PC-3 (cell line): ENCODE measurements at places on chromosomes 3 and 15.

- no peak for DNase-seq
These were observed 732.7 kb downstream of the PDCD6IP start for GRCh38 chr3:34531156-34531555.

DNA sequence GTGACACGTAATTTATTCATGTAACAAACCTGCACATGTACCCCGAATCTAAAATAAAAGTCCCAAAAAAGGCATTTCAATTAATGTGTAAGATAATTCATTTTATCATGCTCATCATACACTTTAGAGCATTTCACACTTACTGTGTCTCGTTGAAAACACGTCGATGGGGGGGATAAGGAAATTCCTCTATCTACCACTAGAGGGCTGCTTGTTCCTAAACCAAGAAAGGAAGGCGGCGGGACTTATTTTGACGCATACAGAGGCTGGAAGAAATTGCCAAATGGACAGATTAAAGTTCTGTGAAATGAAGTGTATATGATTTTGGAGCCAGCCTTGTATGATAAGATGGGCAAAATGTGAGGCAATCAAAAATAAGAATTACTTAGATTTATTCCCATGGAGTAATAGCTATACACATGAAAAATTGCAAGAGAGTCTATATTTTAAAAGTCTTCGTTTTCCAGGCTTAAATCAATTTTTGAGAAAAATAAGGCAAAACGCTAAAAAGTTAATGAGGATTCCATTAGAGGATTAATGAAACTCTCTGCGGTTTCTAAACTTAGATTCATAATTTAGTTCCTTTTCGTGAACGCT lies 346.8 kb downstream of the CNTN3 start:
- DNase-seq, result peak; percentile 52

DNA sequence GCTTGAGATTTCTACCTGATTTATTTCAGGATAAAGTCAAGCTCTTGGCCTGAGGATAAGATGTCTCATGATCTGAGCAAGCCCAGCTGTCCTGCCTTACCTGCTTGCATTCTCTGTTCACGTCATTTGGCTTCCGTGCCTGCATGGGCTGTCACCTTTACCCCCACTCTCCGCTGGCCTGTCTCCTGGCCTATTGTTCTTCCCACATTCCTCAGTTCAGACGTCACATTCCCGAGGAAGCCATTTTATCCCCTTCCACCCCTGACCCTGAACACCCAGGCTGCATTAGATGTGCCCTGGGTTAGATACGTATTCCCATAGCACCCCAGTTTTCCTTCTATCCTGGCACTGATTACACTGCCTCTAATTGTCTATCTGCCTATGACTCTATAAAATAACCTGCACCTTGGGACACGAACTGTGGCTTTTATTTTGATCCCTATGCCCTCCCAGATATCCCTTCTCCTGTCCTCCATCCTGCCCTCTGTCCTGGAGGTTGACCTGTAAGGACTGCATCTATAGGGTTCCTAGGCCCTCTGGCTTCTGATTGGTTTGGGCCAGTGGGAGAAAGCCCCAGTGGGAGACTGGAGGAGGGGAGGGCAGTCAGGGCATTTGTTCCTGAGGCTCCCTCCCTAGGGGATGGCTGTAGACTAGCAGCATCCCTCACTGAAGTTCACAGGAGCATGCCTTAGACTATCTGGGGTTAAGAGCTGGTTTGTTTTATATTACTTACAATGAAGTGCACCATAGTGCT lies 19.2 kb upstream of the UBE2Q2 start:
- peak; percentile 62 for DNase-seq

- DNase-seq, result peak; percentile 42
These were observed 567 bp downstream of the TOP2B start for GRCh38 chr3:25663869-25664811.

GRCh38 chr15:91465696-91466095 lies 365.6 kb downstream of the SV2B start:
- DNase-seq, result no peak

DNA sequence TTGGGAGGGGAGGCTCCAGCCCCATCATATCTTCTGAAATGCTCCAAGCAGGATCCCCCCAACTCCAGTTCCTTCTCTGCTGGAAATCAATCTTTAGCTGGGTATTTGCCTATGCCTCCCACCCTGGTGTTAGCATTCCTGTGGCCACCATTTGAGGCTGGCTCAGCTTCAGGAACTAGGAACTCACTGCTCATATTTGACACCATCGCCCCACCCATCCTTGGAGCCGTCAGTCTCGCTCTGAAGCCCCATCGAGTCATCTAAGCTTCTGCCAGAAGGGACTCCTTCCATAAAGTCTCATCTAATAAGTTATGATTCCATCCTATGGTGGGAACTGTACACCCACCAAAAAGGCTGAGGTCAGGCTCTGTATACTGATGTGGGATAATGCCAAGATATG lies 26.4 kb downstream of the PRKCD start:
- DNase-seq, result peak; percentile 34

GRCh38 chr3:191306428-191306827 lies 22.8 kb upstream of the CCDC50 start:
- no peak for DNase-seq

DNA sequence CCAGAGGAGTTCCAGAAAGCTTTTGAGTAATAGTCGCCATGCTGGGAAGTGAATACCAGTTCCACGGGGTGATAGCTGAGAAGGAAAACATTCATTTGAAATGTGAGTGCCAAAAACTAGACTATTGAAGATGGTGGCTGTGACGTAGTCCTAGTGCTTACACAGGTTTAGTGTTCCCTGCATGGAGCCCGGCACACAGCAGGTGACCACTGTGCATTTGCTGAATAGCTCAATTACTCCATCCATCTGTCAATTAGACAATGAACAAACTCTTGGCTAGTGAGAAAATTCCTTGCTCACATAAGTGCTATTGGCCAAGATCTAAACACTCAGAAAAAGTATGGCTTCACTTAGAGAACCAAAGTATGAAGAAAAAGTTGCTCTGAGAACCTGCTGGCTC lies 448.1 kb upstream of the WNT5A start:
- no peak for DNase-seq

DNA sequence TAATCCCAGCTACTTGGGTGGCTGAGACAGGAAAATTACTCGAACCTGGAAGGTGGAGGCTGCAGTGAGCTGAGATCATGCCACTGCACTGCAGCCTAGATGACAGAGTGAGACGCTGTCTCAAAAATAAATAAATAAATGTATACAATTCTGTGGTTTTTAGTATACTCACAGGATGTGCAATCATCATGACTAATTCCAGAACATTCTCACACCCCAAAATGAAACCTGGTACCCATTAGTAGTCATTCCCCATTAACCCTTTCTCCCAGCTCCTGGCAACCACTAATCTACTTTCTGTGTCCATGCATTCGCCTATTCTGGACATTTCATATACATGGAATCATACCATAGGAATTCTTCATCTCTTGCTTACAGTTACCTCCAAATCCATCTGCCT lies 44.5 kb downstream of the LRRFIP2 start:
- DNase-seq, result peak; percentile 57

GRCh38 chr3:30642849-30643361 lies 36.5 kb downstream of the TGFBR2 start:
- DNase-seq, result no peak

GRCh38 chr3:149879872-149880271 lies 66.9 kb downstream of the RNF13 start:
- peak; percentile 74 for DNase-seq

- DNase-seq, result peak; percentile 76
These were observed at the start of gene ACTR8 for GRCh38 chr3:53881691-53882593. Gene ACTR8, minus strand, starts transcription at chr3:53882152. Its CDS starts 51 bp downstream, at chr3:53882101.

- DNase-seq, result peak; percentile 21
These were observed 45.5 kb downstream of the NBEAL2 start for GRCh38 chr3:47024932-47025331.

- peak; percentile 76 for DNase-seq
These were observed 78.2 kb downstream of the FAIM start for GRCh38 chr3:138686771-138687221.

DNA sequence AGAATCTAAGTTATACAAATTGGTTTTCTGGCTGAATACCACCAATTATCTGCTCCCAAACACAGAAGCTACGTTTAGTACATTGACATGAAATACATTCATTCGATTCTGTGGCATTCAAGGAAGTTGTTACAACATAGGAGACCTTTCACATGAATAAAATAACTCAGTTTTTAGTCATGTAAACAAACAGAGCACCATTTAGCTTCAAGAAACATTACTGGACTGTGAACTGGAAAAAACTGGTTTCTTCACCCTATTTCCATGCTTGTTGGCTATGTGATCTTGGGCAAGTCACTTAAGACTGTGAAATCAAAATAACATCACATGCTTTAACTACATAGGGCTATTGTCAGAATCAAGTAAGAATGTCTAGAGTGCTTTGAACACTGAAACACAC lies 46.2 kb downstream of the NRG4 start:
- peak; percentile 75 for DNase-seq

GRCh38 chr3:159634483-159634882 lies 354.2 kb upstream of the IL12A start:
- peak; percentile 77 for DNase-seq

DNA sequence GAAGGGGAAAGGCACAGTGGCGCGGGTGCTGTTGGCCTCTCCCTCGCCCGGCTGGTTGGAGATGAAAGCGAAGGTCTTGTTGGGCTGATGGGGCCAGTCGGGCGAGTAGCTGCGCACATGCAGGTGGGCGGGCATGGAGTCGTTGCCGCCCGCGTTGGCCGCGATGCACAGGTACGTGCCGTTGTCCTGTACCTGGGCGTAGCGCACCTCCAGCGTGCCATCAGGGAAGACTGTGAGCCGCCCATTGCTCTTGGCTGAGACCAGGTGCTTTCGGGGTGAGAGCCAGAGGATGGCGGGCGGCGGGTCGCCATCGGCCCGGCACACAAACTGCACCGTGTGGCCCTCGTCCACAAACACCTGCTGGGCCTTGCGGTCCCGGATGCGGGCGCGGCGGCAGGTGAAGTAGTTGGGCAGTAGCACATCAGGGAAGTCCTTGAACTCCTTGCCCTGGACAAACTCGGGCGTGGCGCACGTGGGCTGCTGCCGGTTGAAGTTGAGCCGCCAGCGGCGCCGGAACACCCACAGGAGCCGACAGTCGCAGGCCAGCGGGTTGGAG lies 18.4 kb downstream of the LINGO1 start:
- no peak for DNase-seq

GRCh38 chr15:39411102-39411989 lies 169.5 kb upstream of the THBS1 start:
- DNase-seq, result no peak

- no peak for DNase-seq
These were observed 22.1 kb downstream of the PPP2R3A start for GRCh38 chr3:135987661-135988060.

GRCh38 chr15:39304201-39304841 lies 276.6 kb upstream of the THBS1 start:
- DNase-seq, result no peak

DNA sequence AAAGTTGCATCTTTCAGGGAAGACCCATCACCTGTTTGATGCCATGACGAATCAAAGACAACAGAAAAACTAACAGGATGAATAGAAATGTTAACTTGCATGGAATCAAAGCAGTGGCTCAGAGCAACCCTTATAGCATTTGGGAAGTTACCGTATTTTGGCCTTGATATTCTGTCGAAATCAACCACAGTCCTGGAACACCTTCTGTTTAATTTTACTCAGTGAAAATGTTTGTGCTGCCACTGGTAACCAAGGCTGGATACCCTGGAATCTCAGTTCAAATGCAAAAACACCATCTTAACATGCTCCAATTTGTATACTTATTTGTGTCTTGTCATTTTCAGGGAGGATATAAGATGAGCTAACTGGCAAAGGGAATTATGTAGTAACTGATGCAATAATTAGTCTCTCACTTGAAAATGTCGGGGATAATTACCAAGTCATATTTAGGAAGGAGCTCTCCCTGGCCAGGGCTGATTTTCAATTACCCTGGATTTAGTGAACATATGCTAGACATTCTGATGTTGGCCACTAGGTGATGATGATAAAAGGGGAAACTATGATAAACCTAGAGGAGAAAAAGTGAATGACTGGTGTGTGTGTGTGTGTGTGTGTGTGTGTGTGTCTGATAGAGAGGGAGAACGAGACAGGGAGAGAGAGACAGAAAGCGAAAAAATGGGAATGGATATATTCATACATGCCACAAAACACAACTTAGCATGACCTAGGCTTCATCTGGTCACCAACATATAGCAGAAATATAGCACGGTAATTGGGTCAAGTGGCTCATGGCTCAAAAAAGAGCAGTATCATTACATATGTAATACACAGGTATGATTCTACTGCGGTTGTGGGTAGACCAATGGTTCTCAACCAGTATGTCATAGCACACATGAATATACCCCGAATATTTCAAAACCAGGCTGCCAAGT lies 19.0 kb upstream of the PRICKLE2 start:
- peak; percentile 40 for DNase-seq

DNA sequence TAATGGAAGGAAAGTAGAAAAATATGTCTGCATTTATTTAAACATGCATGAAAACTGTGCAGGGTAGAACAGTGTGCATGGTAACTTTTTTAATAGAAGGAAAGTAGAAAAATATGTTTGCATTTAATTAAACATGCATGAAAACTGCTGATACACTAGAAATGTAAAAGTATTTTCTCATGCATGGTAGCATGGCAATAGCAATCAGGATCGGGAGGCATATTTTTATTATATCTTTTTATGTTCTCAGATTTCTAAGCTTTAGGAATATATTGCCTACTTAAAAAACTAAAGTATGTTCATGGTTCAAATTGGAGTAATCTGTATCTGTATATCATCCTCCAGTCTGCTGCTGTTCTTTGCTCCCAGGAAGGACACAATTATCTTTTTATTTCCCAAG lies 1468.9 kb upstream of the GBE1 start:
- no peak for DNase-seq

- no peak for DNase-seq
These were observed 339.2 kb downstream of the CHL1 start for GRCh38 chr3:535566-536416.

DNA sequence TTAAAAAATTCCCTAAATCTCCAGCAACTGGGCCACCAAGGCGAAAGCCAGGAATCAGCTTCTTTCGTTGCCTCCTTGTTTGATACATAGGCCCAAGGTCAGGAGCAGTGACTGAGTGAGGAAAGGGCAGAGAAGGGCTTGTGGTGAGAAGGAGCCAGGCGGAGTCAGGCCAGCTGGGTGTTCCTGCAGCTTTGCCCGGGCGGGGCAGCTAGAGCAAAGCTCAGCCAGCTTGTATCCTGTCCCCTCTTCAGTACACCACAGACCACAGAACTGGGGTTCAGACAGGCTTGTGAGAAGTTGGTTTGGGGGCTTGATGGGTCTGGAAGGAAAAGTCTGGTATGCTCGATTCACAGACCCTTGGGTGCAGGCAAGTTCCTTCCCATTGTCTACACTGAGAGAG lies 52.6 kb downstream of the CCK start:
- DNase-seq, result no peak

DNA sequence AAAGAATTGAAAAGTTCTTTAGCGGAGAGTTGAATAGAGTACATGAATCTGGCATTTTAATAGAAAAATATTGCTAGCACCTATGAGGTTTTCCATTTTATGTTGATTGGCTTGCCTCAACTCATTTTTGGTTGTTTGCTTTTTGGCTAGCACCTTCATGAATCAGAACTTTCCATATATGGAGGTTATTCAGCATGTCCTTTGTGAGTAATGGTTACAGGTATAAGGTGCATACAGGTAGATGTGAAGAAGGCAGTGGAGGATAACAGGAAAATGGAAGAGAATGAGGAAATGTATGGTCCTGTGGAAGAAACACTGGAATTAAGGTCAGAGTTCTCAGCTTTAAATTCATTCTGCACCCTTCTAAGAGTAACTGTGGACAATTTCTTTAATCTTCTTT lies 98.1 kb upstream of the GBE1 start:
- DNase-seq, result no peak
